ENCODE measurements at places on chromosomes 16 and 17.

DNA sequence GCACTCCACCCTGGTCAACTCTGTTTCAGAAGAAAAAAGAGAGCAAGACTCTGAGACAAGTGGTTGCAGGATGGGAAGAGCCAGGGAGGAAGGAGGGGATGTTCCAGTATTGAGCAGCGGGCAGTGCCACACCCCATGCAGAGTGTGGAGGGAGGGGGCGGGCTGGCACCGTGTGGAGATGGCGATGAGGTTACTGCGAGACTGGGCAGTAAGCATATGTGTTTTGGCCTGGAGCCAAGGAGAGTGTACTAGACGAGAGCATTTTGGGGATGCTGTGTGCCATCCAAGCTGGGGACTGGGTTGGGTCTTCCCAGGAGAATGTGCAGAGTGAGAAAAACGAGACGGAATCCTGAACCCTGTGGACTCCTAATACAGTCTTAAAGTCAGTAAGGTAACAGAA is 3.4 kb downstream of the TBC1D24 start:
- no peak for DNase-seq

DNA sequence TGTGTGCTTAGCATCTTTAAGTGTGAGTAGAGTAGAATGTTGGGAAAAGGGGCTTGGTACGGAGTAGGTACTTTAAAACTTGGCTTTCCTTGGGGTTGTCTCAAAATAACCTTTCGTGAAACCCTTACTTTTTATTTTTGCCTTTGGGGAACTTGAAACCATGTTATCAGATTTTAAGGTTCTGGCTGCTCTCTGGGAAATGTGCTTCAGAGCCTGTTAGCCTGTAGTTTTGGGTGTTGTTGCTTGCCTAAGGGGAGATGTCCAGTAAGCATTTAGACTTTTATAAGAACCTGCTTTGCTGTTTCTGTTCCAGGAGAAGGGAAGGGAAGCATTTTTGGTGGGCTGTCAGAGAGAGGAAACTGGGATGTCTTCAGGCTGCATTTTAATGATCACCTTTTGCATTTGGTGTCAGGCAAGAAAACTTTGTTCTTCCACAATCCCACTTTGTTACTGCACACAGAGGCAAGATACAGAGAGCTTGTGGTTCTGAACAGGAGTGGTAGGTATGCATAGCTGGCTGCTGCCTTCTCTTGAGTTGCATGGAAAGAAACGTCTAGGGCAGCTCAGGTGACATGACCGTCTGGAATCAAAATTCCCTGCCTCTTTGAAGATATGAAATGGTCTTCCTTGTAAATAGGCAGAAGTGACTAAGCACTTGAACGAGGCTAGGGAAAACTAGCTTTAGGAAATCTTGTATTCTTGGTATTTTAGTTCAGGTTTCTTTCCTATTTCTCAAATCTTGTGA is 1.7 kb downstream of the RABEP1 start:
- DNase-seq = no peak

GRCh38 chr16:84176192-84177053 is 10.4 kb downstream of the TAF1C start:
- DNase-seq = no peak

GRCh38 chr17:61732169-61732568 is 131.2 kb downstream of the BRIP1 start:
- no peak for DNase-seq

- DNase-seq = no peak
Observed at GRCh38 chr17:76440751-76441362, 12.1 kb downstream of the UBE2O start.

DNA sequence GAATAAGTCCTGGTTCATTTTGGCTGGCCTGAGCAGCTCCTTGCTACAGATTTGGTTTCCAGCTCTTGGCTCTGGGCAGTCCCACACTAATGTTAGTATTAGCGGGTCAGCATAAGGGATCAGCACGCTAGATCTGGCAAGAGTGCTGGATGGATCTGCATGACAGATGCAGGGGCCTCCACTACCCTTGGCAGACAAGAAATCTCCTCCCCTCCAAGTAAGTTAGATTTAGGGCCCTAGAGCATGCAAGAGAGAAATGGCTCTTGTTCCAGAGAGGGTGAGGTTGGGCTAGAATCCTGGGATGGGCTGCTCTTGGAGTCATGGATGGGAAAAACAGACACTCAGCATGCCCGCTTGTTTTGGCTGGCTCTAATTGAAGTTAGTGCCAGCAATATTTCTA is 414.3 kb downstream of the RBFOX1 start:
- no peak for DNase-seq

DNA sequence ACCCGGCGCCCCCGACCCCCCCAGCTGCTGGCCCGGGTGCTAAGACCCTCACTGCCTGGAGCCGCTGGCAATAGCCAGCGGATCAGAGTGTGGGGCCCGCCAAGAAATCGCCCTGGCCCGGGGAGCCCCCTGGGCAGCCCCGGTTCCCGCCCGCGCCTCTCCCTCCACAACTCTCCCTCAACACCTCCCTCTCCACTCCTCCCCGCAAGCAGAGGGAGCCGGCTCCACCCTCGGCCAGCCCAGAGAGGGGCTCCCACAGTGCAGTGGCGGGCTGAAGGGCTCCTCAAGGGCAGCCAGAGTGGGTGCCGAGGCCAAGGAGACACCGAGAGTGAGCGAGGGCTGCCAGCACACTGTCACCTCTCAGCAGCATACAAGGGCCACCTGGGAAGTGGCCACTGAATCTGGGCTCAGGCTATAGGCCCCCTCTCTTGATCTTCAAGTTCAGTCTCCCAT is 385.5 kb downstream of the SEC14L1 start:
- DNase-seq = no peak

GRCh38 chr16:83744441-83744981 is 63.3 kb upstream of the HSBP1 start:
- no peak for DNase-seq

- no peak for DNase-seq
Observed at GRCh38 chr16:87303431-87303930, 13.7 kb downstream of the C16orf95 start.

GRCh38 chr17:40303708-40304551 is 5.0 kb upstream of the RARA start:
- no peak for DNase-seq

GRCh38 chr17:64273006-64273405 is 9.9 kb upstream of the TEX2 start:
- DNase-seq = no peak

DNA sequence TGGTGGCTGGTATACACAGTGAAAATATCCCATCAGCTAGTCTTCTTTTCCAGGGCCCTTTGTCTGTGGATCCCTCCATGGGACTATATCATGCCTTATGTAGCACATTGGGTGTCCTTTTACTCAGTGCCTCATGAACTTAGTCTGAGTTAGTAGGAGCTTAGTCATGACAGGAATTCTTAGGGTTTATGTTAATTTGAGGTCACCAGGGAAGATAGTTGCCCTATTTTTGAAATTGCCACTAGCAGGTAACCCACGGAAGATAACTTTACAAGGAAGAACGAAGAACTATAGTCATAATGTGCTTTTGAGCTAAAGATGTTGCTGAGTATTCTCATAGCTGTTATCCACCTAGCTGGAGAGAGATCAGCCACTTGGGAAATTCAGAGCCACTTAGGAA is 14.8 kb upstream of the PLK1 start:
- no peak for DNase-seq

GRCh38 chr16:1613728-1614455 is 1.7 kb downstream of the CRAMP1 start:
- DNase-seq = no peak
